ENCODE measurements at places on chromosomes 16 and 17.

- DNase-seq = no peak
Observed at GRCh38 chr17:39283098-39283497, 57.4 kb upstream of the STAC2 start.

DNA sequence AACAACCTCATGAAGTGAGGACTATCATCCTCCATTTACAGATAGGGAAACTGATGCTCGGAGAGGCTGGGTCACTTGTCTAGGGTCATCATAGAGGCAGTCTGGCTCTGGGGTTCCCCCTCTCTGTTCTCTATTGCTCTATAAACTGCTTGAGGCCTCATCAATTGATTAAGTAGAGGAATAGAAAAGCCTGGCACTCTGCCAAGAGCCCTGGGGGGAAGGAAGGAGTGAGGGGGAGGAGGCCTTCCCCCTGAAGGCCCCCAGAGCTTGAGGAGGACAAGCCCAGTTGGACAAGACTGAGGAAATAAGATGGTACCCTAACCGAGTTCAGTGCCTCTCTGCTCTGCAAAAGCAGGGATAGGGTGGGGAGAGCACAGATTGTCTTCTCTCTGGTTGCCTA is 21.0 kb downstream of the SDK2 start:
- no peak for DNase-seq

DNA sequence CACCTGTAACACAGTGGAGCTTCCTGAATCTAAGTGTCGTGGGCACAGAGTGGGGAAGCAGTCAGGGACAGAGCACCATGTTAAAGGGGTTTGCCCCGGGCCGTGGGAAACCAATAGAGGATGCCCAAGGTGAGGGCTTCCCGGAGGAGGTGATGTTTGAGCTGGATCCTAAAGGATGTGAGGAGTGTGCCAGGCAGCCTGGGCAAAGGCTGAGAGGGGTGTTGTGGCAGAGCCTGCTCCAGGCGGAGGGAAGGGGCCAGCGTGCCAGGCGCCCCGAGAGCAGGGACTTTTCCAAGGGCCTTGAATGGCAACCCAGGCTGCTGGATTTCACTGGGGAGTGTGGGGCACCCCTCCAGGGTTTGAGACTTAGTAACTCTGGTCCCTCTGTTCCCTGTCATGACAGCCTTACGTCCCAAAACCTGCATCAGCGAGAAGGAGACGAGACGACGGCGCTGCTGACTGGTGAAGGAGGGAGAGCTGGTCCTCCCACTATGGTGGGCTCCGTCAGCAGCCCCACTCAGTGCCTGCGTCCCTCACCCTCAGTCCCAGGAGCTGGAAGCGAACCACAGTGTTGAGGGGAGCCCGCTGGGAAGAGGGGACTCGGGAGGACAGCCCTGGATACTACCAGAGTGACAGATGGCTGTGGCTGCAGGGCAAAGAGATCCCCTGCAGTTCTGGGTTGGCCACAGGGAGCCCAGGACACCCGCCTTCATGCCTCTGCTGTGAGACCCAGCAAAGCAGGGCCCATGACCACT is 228.4 kb downstream of the KATNIP start:
- peak; percentile 46 for DNase-seq

- DNase-seq = no peak
Observed at GRCh38 chr16:69114976-69115355, 9.5 kb downstream of the HAS3 start.

DNA sequence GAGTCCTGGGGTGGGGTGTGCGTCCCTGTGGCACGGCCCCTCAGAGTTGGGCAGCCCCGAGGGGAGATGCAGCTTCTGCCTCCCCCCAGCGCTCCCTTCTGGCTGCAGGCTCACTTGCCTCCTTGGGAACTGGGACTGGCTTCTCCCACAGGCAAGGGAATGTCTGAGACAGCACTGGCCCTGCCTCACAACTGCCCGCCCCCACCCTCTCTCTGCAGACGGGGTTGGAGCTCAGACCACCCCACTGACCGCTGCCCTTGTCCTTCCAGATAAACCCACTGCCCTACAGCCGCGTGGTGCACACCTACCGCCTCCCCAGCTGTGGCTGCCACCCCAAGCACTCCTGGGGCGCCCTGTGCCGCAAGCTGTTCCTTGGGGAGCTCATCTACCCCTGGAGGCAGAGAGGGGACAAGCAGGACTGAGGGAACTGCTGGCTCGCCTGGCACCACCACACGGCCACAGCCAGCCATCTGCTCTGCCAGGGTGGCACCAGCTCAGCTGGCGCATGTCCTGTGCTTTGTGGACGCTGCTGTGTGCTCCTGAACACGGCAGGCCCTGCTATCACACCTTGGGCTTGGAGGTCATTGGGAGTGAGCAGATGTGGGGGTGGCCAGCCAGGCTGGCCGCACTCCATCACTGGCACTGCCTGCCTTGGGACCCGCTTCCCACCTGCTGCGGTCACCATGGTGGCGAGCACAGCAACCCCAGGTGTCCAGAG is 7.1 kb upstream of the RAB40C start:
- DNase-seq = no peak

GRCh38 chr16:2591476-2592240 is 53.8 kb downstream of the PDPK1 start:
- DNase-seq = no peak

DNA sequence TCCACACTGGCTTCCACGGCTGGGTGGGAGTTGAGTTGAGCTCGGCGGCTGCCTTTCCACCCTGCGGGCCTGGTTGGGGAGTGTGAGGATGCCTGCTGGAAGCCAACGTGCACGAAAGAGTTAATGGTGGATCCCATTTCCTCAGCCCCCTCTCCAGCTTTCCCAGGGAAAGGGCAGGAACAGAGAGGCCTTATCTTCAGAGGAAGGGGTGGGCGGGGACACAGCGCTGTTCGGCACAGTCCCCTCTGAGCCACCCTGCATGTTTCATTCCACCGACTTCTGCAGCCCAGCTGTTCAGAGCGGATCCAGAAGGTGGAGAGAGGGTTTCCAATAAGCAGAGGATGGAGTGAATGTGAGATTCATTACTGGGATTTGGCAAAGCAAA is 295.3 kb downstream of the SEC14L1 start:
- DNase-seq = no peak

GRCh38 chr17:17663160-17664063 is 17.8 kb upstream of the RAI1 start:
- DNase-seq = peak; percentile 89

- no peak for DNase-seq
Observed at GRCh38 chr16:3009568-3010390, 2.9 kb upstream of the CLDN9 start.

DNA sequence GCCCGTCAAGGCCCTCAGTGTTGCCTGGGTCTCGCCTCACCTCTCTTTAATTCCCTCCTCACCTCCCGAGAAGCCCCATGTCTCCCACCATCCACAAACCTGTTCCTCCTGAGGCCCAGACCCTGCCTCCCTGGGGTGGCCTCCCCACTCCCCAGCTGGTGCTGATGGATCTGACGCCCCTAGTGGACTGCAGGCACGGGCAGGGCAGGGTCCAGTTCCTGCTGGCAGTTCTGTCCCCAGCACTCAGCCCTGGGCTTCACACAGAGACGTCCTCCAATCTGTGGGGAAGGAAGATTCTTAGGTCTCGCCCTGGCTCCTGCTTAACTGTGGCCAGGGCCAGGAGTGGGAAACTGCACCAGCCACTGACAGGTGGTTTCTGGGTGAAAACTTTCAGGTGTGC is 108.8 kb downstream of the AMFR start:
- no peak for DNase-seq

GRCh38 chr16:66695471-66695934 is 1.0 kb downstream of the CMTM4 start:
- DNase-seq = no peak

GRCh38 chr17:61449707-61450640 is 2.2 kb upstream of the TBX4 start:
- DNase-seq = no peak
